Foreskin fibroblast (primary cell): ENCODE measurements at places on chromosomes 16 and 17.
A peak's percentile ranks its signal among the peaks of the same experiment; 100 is the strongest.

GRCh38 chr16:86338403-86339115, 171.8 kb upstream of the FOXF1 start:
- DNase-seq, result no peak

DNA sequence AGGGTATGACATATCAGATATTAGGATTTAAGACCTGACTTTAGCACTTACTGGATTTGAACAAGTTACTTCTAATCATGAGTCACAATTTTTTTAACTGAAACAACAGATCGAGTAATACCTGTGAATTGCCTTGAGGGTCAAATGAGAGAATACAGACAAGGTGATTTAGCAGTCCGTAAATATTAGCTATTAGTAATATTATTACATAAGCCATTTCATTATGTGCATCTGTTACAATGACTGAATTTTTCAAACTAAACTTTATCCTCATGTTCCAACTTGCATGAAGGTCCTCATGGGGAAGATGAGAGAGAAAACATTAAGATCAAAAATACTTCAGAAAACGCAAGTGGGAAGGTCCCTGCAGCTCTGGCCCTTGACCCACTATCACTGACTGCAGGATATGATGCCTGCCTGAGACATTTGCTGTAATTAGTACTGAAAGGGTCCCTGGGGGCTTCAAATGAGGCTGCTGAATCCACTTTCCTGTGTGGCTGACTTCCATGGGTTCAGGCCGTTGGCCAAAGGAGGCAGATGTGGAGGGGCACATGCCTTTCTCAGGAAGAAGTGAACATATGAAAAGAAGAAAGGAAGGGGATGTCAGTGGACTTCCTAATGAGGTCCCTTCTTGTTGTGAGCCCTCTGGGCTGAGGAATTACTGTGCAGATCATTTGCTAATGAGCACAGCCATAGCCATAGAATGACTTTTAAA, 441.7 kb downstream of the CDH11 start:
- DNase-seq, result no peak

GRCh38 chr16:4981473-4981872, 23.3 kb downstream of the SEC14L5 start:
- DNase-seq, result no peak

DNA sequence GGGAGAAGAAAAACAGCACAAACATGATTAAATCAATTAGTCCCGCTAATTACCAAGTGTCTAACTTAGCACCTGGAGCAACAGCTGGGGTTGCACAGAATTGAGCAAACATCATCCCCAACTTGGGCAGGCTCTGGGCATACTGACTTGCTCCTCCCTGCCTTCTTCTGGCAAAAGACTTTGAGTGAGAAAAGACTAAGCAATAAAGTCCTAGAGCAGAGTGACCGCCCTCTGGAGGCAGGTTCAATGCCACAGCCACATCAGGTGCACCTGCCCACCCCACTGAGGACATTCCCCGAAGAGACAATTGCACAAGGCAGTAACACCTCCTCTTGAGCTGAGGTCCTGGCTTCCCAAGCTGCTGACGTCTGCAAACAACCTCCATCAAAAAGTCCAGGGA, 358.3 kb downstream of the SOX9 start:
- DNase-seq, result no peak

GRCh38 chr17:69716556-69716955, 302.1 kb downstream of the MAP2K6 start:
- DNase-seq, result peak; percentile 77

DNA sequence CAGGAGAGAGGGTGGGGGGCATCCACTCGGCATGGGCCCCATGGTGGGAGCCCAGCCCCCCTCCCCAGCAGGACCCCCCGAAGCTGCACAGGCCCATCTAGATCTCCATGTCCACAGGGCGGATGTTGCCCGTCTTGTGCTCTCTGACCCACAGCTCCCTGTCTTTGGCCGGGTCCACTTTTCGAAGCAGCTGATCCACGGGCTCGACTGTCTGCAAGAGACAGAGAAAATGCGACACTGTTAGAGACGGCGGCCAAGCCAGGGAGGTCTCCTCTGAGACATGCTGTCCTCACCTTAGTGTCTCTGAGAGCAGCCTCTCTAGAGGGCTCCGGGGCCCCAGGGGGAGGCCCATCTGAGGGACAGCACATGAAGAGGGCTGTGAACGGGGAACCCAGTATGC, 12.1 kb upstream of the RCVRN start:
- DNase-seq, result no peak

GRCh38 chr17:69093279-69093789, 32.6 kb upstream of the ABCA9 start:
- DNase-seq, result no peak

- DNase-seq, result no peak
Observed at GRCh38 chr16:10995565-10995964, 51.2 kb downstream of the CLEC16A start.

DNA sequence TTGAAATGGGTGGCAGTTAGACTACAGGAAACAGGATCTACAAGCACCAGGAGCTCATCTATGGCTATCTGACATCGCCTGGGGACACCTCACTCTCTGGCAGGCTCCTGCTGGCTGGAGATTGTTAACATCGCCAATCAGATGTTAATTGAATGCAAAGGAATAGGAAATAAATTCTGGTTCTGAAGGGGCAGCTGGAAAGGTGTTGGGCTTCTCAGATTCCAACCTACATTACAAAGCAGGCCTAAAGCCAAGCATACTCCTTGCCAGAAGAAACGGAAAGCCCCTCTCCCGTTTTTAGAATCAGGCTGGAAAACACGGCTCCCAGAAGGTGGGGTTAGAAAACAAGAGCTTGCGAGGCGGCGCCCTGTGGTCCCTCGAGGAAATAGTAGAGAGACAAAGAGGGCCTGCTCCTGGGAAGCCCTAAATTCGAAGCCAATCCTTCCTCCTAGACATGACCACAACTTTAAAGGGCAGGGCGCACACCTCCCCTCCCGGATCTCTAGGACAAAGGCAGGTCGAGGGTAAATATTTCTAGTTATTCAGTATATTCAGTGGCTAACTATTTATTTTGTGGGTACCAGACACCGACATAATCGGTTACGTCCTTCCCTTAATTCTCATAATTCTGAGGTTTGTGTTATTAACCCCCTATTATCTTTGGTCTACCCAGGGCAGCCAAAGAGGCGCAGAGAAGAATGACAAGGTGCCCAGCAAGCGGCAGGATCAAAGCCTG, 763 bp upstream of the TOM1L1 start:
- no peak for DNase-seq

DNA sequence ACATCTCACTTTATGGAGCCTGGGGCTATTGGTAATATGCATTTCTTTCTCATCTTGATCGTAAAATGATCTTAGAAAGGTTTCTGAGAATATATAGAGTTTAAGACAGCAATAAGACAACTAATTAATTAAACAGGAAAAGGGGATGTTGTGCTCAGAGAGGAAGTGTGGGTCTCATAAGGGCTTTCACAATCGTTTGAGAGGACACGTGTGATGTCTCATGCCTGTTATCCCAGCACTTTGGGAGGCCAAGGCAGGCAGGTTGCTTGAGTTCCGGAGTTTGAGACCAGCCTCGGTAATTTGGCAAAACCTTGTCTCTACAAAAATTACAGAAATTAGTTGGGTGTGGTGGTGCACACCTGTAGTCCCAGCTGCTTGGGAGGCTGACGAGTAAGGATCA, 295.6 kb downstream of the WWOX start:
- no peak for DNase-seq

- no peak for DNase-seq
Observed at GRCh38 chr16:85948138-85948509, 49.2 kb downstream of the IRF8 start.

GRCh38 chr17:68204736-68205135, 43.1 kb upstream of the AMZ2 start:
- peak; percentile 8 for DNase-seq

DNA sequence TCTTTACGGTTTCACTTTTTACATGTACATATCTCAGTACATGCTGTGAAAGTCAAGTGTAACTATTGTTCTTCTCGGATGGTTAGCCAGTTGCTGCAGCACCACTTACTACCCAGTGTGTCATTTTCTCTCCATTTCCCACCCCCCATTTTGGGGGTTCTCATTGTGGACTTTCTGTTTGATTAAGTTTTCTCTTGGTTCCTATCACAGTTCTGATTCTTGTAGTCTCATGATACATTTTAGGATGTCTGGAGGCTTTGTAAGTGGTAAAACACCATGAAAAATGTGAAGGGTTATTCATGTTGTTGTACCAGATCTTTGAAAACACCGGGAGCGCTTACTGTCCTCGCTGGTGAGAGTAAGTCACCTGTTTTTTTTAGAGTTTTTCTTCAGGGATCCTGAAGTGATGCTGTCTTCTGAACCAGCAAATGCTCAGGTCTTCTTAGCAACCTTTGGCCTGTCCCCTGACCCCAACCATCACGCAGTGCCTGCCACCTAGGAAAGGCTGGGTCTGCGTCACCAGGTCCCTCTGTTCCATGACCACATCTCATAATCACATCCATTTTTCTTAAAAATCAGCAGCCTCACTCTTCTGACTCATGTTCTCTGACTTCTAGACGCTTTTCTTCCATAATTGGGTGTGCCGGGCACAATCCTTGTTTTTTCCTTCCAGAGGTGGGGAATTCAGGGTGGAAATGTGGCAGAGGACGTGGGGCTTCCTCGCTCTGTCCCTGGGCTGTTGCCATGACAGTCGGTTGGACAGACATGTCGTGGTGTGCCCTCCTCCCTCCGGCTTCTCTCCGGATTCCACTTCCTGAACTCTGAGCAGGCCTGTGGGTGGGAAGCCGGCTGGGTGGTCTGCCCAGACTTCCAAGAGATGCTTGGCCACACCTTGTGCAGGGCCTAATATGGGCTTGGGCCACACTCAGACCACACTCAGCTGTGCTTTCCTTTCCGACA, 102.6 kb downstream of the NTN1 start:
- DNase-seq, result no peak

DNA sequence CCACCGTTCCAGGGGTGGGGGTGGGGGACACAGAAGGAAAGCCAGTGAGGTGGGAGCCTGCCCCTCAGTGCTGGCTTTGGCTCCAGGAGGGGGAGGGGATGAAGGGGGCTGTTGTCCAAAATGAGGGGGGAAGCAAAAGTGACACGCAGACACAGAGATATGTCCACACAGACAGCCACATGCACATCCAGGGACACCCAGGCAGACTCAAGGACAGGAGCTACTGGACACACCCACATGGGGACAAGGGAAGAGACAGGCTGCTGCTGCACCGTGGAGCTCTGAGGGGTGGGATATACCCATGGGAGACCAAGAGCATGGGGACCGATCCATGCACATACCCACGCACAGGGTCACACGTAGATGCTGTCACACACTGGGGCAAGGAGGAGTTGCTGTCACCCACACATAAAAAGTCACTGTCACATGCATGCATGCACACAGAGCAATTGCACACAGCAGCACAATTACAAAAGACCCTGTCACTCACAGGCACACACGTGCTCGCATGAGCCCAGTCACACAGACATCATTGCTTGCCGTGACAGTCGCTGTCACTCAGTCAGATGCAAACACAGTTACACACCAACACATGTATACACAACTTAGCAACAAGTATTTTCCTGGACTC, 1.3 kb downstream of the THRA start:
- DNase-seq, result no peak

GRCh38 chr17:36498560-36499300, 12.2 kb downstream of the ZNHIT3 start:
- no peak for DNase-seq

DNA sequence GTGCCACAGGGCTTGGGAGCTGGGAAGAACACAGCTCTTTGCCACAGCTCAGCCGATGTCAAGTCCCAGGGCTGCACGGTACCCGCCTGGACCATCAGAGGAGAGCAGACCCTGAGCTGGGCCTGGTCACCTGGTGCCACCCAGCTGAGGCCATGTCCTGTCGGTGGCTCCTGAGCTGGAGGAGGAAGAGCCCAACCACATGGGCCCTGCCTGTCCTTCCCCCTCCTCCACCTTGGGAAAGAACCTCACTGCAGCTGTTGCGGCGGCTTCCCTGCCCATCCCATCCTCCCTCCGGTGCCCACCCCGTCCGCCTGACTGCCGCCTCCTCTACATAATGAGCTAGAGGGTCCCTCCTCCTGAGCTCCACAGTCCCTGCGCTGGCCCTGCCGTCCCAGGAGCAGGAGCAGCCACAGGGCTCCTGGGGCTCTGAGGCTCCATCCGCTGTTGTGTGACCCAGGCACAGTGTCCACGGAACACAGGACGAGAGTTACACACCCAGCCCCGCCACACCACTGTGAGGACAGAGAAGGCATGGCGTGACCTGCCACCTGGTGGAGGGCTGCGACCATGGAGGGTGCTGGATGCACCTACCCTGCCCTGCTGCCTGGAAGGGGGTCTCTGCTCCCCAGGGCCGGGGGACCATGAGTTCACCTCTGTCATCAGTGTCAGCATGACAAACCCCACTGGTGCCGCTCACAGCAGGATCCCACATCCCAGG, 21.4 kb upstream of the CHMP6 start:
- no peak for DNase-seq

DNA sequence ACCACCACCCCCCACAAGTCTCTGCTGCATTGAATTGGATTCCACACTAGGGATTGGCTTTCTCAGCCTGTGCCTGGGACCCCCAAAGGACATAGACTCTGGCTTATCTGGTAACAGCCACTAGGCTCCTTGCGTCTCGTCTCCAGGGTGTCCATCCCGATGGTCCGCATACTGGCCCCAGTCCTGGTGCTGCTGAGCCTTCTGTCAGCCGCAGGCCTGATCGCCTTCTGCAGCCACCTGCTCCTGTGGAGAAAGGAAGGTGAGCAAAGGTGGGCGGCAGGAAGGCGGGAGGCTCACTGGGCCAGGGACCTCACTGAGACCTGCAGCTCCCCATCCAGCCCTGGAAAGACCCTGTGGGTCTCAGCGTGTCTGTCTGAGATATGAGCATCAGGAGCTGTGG, 8.1 kb downstream of the CD300LG start:
- no peak for DNase-seq

DNA sequence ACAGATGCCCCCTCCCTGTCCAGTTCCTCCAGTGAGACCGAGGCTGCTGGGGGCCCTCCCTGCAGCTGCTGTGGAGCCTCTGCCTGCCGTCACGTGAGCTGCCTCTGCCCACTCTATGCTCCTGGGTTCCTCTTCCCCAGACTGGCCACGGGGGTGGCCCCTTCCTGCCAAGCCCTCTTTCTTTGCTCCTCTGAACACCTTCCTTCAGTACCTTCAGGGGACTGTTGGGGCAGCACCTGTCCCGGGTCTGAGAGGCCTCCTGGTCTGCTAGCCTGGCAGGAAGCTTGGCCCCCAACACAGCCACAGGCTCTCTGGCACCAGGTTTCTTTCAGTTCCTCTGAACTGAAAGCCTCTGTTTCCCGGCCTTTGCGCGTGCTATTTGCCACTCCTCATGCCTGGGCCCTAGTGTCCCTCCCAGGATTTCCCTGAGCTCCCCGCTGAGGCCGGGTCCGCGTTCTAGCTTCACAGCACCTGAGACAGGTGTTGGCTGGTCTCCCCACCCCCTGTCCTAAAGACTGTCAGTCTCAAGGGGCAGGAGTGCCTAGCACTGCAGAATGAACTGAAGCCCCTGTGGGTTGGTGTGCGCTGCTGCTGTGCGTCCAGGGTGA, 6.6 kb upstream of the ATP6V0C start:
- no peak for DNase-seq

GRCh38 chr16:49890876-49891275, 35.0 kb upstream of the ZNF423 start:
- no peak for DNase-seq

GRCh38 chr16:4345836-4346781, 5.0 kb downstream of the PAM16 start:
- no peak for DNase-seq
